ENCODE measurements at places on chromosomes 1 and 21.

GRCh38 chr21:27077501-27077900, 110.6 kb upstream of the ADAMTS5 start:
- DNase-seq, result no peak

DNA sequence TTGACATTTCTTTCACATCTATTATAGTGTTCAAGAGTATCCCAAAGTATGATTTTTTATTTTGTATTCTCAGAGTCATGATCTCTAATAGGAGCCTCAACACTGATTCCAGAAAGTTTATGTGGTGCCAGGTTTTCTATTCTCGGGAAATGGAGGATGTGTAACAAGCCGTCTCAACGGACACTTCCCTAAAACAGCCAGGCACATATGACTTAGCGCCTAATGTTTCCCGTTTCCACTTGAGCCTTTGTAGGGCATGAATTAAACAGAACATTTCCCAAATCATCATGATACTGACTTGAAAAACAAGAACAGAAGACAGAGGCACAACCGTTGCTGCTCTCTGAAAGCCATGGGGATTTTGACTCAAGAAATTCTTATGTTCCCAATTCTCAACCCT, 8.0 kb downstream of the CYYR1 start:
- DNase-seq, result no peak

GRCh38 chr1:74426208-74426937, 86.0 kb downstream of the LRRC53 start:
- DNase-seq, result no peak

DNA sequence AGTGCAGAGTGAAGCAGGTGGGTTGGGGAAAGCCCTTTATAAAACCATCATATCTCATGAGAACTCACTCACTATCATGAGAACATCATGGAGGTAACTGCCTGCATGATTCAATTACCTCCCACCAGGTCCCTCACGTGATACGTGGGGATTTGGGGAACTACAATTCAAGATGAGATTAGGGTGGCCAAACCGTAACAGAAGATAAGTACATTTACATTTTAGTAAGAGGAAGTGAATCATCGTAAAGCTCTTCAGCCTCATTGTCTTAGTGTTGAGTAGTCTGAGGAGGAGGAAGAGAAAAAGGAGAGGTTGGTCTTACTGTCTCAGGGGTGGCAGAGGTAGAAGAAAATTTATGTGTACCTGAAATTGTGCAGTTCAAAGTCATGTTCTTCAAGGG, 1053.4 kb upstream of the ADGRL4 start:
- no peak for DNase-seq

GRCh38 chr1:115252585-115252984, 85.5 kb downstream of the NGF start:
- no peak for DNase-seq

DNA sequence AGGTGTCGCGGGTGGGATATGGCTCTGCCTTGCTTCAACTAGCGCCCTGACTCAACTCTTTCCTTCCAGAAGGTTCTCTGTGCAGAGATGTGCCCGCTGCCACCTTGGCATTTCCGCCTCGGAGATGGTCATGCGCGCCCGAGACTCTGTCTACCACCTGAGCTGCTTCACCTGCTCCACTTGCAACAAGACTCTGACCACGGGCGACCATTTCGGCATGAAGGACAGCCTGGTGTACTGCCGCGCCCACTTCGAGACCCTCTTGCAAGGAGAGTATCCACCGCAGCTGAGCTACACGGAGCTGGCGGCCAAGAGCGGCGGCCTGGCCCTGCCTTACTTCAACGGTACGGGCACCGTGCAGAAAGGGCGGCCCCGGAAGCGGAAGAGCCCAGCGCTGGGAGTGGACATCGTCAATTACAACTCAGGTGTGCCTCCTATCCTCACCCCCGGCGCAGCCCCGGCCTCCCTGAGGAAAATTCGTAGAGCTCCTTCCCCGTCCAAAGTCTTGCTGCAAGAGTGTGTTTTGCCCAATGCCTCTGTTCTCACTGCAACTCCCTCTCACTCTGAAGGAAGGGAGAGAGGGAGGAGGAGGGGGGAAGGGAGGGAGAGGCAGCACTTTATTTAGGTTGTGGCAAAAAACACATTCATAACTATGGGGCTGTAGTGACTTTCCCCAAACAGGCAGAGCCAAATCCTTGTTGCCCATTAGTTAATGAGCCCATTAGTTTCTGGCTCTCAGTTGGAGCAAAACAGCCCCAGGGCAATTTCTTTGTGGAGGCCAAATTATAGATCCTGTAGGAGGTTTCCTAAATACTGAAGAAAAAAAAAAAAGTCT, 4.3 kb downstream of the LHX9 start:
- DNase-seq, result no peak

DNA sequence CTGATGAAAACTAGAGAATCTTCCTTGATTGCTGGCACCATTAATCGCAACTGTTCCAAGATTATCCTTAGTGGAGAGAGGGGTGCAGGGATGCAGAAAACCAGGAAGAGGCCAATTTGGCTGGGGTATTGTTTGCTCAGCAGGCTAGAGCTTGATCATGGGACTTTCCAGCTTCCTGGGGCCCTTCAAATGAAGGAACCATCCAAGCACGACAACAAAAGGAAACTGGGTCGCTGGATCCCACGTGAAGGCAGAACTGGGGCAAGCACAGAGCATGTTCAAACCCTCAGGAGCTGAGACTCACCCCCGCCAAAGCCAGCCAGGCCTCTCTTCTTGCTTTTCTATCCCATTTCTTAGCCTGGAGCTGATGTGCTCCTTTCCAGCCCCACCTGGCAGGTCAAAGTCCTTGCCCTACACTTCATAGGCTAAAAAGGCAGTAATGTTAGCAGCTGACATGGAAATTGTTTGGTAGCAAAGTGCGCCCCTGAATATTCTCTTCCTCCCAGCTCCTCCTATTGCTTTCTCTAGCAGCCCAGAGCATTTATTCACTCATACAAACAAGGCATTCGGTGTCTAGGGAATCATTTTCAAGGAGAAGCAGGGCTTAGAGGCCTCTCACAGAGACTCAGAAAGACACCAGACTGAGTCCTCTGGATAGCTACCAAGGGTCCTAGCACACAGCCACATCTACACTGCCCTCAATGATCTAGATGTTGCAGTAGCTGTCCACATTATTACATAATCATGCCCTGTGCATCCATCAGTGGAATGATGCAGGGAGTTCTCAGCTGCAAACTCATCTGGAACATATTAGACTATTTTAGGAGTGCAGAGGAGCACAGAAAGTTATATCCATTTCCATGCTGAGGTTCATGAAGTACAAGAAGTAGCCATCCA, 11.5 kb downstream of the KCNA2 start:
- no peak for DNase-seq

GRCh38 chr1:116424863-116425262, 51.8 kb downstream of the ATP1A1 start:
- DNase-seq, result no peak

DNA sequence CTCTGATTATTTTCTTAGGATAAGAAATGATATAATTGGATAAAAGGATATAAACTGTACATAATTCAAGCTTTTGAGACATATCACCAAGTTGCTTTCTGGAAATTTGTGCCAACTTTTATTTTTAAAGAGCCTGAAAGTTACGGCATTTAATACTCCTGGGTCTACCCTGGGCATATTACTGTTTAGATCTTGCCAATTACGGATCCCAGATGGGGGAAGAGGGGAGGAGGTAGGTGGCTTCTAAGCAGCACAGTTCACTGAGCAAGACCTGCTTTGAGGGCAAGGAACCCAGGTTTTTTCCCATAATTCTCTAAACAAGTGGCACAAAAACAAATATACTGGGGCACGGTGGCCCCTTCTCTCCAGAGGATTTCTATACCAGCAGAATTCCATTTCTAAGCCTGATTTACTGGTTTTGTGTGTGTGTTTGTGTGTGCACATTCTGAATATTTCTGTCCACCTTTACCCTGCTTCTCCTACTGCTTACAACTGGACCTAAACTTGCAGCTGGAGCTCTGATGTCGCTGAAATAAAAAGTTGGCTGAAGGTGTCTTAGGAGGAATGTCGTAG, 76.7 kb downstream of the LAMC2 start:
- DNase-seq, result no peak

- DNase-seq, result no peak
Measured at GRCh38 chr1:40876891-40877290, 14.7 kb upstream of the CITED4 start.

- no peak for DNase-seq
Measured at GRCh38 chr1:91724644-91725043, 161.3 kb downstream of the TGFBR3 start.

- DNase-seq, result no peak
Measured at GRCh38 chr1:168726281-168726680, 2.7 kb downstream of the DPT start.

GRCh38 chr21:39150877-39151276, 32.4 kb downstream of the PSMG1 start:
- DNase-seq, result no peak

DNA sequence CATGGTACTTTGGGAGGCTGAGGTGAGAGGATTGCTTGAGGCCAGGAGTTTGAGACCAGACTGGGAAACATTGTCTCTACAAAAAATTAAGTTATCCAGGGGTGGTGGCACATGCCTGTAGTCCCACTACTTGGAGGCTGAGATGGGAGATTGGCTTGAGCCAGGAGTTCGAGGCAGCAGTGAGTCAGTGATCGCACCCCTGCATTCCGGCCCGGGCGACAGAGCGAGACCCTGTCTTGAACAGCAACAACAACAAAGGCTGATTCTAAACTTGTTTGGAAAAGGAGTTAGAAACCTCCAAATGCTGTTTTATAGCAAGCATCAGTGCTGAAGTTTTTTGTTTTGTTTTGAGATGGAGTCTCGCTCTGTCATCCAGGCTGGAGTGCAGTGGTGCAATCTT, 14.7 kb downstream of the LYPD8 start:
- no peak for DNase-seq

- DNase-seq, result no peak
Measured at GRCh38 chr1:2894381-2895041, 93.0 kb upstream of the TTC34 start.

- no peak for DNase-seq
Measured at GRCh38 chr1:24443241-24443656, 27.6 kb downstream of the NIPAL3 start.

GRCh38 chr1:54317084-54317483, 89.1 kb downstream of the SSBP3 start:
- no peak for DNase-seq

- no peak for DNase-seq
Measured at GRCh38 chr1:63428815-63429214, 61.4 kb downstream of the ALG6 start.

DNA sequence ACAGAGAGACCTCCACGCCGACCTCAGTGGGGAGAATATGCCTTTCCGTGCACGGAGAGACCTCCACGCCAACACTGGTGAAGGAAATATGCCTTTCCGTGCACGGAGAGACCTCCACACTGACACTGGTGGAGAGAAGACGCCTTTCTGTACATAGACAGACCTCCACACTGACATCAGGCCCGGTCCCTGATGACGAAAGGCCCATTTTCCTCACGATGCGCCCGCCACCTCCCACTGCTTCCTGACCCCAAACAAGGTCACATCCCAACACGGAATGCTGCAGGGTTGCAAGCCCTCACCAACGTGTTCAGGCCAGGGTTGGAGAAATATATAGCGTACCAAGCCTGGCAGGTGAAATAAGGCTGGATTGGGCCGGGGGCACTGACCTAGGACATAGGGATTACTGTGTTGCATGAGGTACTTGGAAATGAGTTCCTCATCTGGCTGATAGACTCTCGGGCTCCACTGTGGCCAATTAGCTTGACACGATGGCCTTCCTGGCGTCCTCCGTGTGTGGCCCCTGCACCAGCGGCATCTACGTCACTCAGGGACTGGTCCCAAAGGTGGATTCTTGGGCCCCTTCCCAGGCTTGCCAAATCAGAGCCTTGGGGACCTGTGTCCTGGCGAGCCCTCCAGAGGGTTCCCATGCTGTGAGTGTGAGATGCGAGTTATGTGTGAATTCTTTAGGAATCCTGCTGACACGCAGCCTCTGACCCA, 16.5 kb upstream of the SUMO3 start:
- no peak for DNase-seq

DNA sequence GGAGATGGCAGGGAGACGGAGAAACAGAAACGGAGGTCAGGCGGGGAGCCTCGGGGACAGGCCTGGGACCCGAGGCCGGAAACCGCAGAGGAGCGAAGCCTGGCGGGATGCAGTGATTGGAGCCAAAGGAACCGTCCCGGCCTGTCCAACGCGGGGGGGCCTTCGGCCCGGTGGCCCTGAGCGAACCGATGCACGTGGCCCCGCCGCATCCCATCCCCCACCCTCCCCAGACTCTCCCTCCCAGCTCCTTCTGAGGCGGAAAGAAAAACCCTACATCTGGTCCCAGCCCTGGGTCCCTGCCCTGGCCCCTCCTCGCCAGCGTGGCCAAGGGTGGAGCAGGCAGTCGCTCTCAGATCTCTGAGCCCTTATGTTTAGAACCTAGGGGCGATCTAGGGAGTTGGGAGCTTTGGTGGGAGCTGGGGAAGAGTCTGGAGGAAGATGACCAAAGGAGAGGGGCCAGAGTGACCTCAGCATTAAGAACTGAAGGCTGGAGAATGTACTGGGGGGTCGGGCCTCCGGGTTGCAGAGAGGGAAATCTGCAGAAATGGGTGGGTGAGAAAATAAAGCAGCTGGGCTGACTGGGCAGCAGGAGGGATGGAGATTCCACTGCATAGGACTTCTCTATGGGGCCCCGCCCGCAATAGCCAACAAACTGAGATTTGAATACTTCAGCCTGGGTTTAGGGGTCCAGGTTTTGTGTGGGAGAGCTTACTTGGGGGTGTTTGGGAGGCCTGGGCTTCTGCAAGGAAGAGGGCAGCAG, 1.5 kb upstream of the CRABP2 start:
- DNase-seq, result no peak

DNA sequence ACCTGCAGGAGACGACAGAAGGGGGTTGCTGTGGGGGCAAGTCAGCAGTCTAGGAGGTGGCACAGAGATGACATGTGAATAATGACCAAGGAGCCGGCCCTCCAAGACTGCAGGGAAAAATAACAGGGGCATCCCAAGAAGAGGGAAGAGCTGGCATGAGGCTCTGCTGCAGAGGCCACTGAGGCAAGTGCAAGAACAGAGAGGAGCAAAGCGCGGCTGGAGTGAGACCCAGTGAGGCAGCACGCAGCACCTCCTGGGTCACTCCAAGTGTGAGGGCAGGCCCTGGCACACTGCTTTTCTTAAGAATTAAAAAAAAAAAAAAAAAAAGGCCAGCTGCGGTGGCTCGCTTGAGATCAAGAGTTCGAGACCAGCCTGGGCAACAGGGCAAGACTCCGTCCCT, 80.1 kb downstream of the SLC66A1 start:
- DNase-seq, result no peak

GRCh38 chr1:53581476-53581875, 122.3 kb downstream of the DMRTB1 start:
- DNase-seq, result peak; percentile 18

- DNase-seq, result no peak
Measured at GRCh38 chr1:40722622-40723021, 31.1 kb downstream of the NFYC start.

All from RWPE2 (cell line).